ENCODE measurements at places on chromosomes 5 and 9.

DNA sequence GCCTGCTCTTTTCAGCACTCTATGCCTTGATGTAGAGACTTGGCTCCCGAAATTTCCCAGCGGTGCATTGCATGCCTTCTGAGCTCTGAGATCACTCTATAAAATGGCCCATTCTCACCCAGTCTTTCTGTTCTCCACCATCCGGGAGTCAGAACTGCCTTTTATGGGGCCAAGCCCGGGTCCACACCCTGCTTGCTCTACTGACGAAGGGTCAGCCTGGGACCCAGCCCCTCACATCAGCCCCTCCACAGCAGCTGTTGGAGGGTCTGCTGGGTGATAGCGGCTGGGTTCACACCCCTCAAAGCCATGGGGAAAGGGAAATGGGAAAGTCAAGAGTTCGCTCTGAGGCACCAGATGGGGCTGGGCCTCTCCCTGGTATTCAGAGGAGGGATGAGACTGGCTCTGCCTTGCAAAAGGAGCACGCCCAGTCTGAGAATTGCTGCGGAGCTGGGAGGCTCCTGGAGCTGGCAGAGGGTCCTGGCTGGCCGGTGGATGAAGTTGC, 66.0 kb upstream of the ORM1 start:
- no peak for DNase-seq

DNA sequence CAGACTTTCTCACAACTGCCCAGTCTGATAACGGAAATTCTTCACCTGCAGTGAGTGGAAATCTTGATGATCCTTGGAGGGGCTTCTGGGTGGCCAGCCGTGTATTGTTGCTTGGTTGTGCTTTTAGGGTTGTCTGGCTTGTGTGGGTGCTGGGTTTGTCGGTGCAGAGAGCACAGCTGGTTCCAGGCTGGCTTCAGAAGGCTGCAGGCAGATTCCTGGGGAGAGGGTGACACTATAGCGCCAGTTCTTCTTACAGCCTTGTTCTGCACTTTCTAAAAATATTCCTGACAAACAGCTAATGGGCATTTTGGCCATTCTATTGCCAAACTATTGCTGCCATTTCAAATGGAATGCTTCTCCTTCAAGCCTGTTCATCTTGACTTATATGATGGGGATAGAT, 99.3 kb downstream of the PDZD2 start:
- DNase-seq, result no peak

DNA sequence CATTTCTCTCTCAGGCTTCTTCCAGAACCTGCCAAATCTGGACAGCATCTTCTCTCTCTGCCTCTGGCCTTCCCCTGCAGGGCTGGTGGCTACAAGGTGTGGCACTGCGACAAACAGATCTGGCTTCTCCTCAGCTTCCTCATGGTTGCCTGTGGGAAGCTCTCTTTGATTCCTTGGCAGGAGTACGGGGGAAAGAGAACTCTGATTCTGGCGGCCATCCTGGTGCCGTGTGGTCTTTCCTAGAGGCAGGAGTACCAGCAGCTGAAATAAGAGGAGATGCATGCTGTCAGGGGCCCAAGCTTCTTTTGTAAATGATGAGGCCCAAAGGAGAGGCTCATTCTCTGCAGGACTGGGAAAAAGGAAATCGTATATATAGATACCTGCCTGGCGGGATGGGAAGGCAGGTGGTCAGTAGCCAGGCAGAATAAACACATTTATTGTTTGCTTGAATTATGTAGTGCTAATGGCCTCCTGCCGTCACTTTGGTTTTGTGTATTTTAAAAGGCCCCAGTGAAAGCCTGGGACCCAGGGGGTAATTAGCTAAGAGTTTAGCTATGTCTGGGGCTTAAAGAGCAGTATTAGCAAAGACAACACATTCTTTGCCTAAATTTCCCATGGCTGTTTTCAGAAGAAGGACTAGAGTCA, at the start of gene CER1:
Gene CER1 (minus strand): TSS at position 343 of the 645 bp plus-strand sequence. CDS start 61 bp downstream, at position 282.
- DNase-seq, result no peak

- no peak for DNase-seq
Measured at GRCh38 chr9:108103046-108103693, 613.6 kb upstream of the KLF4 start.

GRCh38 chr5:166722939-166723338, 1568.5 kb upstream of the WWC1 start:
- peak; percentile 66 for DNase-seq

DNA sequence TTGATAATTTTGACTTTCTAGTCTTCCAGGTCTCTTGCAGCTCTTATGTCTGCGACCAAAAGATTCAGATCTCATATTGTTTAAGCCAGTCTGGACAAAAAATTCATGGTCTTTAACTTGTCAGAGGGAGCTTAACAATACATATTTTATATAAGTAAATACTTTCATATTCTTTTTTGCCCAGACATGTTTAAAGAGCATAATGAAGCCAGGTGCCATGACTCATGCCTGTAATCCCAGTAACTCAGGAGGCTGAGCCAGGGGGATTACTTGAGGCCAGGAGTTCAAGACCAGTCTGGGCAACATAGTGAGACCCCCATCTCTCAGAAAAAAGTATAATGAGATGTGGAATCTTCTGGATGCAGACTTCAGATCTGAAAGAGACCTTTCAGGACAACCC, 69.8 kb downstream of the JMY start:
- no peak for DNase-seq

- no peak for DNase-seq
Measured at GRCh38 chr5:32160228-32160627, 13.9 kb downstream of the GOLPH3 start.

GRCh38 chr9:12771891-12772290, 2.9 kb upstream of the LURAP1L start:
- DNase-seq, result no peak

- DNase-seq, result no peak
Measured at GRCh38 chr5:107652839-107653607, 17.7 kb downstream of the EFNA5 start.
